ENCODE measurements at places on chromosomes 5 and 9. TPM values are rescaled to one million over a fixed set of nuclear protein-coding genes. Genes with fewer than 3 reads are reported as not detected.

GRCh38 chr5:156515121-156515520 lies 188.2 kb downstream of the SGCD start:
- DNase-seq = no peak

GRCh38 chr5:140800816-140801493 lies at the start of gene PCDHA3:
PCDHA3 (plus strand) TSS chr5:140801057.
- DNase-seq = no peak

- no peak for DNase-seq
Measured at GRCh38 chr5:113235884-113236283, 198.9 kb downstream of the TSSK1B start.

GRCh38 chr5:81558188-81558587 lies 164.3 kb upstream of the ACOT12 start:
- no peak for DNase-seq

DNA sequence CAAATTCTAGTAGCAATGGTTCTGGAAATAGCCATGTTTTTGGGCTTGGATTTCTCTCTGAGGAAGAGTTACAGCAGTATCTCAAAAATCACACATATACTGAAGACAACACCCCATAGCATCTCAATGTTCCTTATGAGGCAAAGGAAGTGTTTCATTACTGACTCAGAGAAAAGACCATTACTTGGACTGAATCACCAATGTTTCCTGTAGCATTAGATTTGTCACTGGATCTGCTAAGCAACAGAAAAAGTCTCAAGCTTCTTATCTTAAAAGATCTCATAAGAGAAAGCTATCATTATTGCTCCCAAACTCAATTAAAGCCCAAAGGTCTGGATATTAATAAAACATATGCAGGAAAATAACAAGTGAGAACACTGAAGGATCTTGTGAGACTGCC lies 272.4 kb downstream of the ADAMTS6 start:
- DNase-seq = no peak

DNA sequence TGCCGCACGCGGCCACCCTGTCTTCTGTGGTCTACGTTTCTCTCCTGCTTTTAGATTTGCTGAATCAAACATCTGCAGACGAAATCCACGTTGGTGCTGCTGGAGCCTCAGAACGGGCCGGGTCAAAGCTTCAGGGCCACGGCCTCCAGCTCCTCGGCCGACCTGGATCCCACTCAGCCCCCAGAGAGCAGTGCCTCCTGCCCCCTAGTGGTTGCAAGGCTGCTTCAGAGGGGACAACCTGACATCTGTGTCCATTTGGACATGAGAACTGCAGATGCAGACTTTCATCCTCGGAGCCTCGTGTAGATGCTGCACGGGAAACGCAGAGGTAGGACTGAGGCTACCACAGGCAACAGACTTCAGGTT lies 23.0 kb upstream of the SLC6A3 start:
- no peak for DNase-seq

GRCh38 chr9:103755441-103755840 lies 338.7 kb upstream of the SMC2 start:
- DNase-seq = no peak

- DNase-seq = no peak
Measured at GRCh38 chr9:95065224-95065623, 252.3 kb downstream of the FANCC start.

DNA sequence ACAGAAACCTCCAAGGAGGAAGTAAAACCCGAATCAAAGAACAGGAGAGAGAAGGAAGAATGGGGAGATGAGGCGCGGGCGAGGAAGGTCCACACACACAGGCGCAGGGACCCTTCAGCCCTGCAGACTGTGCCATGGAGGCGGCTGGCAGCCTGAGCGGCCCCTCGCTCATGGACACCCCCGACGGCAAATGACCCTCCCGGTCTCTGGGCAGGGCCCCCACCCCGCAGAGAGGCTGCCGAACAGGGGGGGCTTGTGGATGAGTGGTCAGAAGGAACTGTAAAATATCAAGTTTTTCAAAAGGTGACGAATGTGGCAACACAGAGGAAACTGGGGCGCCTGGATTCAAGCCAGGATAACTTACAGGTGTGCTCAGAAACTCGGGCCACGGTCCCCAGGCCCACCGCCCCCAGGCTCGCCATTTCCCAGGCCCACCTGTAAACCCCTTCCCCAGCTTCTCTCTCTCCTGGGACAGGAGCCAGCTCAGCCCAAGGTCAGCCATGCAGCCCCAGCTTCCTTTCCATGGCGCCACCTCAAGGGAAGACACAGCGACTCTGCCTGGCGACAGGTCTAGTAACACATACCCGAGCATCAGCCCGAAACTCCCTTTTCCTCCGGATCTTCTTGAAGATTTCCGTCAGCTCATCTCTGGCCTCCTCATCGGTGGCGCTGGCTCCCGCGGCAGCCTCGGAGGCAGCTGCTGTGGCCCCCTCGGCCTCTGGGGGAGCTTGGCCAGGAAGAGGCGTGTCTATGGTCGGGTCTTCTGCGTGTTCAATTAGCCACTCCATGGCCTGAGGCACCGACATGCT lies 16.5 kb downstream of the UBAC1 start:
- no peak for DNase-seq

The PCDHA2 gene
- total RNA-seq = not detected
